ENCODE measurements at places on chromosomes 5 and 9. TPM values are rescaled to one million over a fixed set of nuclear protein-coding genes. Genes with fewer than 3 reads are reported as not detected.

The AGPAT2 gene
- total RNA-seq, result 32.3 TPM

- no peak for DNase-seq
Measured at GRCh38 chr9:35500130-35500748, 10.3 kb downstream of the RUSC2 start.

The HIGD2A gene
- total RNA-seq, result 182 TPM

The DRD1 gene
- total RNA-seq, result 0.25 TPM

Data from H4 (cell line).